ENCODE measurements at places on chromosomes 7 and 10.

DNA sequence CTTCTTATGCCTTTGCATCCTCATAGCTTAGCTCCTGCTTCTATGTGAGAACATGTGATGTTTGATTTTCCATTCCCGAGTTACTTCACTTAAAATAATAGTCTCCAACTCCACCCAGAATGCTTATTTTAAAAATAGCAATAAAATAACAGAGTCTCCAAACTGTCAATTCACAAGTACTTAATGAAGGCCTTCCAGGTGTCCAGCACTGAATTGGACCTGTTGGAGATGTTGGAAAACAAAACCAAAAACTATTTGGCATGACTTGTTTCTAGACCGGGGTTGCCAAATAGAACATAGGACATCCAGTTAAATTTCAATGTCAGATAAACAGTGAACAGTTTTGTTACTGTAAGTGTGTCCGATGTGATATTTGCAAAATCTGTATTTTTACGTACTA, 208.1 kb upstream of the DKK1 start:
- no peak for DNase-seq

DNA sequence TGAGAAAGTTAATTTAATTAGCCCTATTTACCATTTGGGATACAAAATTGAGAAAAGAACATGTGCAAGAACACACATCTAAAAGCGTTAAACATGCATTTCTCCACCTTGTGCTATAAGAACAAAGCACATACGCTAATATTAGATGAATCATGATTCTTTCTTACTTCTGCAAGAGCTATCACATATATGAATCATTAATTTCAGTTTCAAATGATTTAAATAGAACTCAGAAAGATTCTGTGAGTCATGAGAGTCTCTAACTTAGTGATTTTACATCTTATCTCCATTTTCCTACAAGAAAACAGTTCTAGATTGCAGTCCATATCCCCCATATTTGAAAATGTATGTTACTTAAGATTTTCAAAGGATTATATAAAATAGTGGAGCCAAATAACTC, 173.9 kb downstream of the RNLS start:
- no peak for DNase-seq

DNA sequence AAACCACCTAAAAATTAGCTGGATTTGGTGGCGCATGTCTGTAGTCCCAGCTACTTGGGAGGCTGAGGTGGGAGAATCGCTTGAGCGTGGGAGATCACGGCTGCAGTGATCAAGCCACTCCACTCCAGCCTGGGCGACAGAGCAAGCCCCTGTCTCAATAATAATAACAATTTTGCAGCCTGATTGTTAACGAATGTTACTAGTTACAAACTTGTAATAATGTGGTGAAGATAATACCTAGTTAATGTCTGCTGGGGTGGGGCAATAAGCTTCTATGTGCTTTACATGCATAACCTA, 1.2 kb upstream of the ATAD1 start:
- DNase-seq: no peak

GRCh38 chr10:69272624-69273023, 5.7 kb upstream of the HK1 start:
- no peak for DNase-seq

GRCh38 chr10:3046981-3047547, 20.3 kb upstream of the PFKP start:
- DNase-seq: no peak

- no peak for DNase-seq
Measured at GRCh38 chr10:5550621-5551530, 26.1 kb downstream of the CALML3 start.

DNA sequence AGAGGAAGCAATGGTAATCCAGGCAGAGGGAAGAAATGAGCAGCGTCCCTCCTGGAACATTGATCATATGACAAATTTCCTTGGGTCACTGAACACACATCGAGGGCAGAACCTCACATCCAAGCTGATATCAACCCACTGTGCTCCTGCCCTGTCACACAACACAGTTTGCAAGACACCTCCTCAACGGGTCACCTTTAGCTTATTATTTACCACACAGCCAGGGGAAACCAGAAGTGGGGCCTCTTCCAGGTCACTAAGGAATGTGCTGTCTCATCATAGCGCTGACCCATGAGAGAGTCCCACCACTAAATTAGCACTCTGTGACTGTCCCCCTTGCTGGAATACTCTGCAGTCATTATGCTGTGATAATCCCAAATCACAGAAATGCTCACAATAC, 69.7 kb upstream of the PPP1R3C start:
- no peak for DNase-seq

GRCh38 chr7:31764462-31764861, 77.4 kb downstream of the PPP1R17 start:
- no peak for DNase-seq

- no peak for DNase-seq
Measured at GRCh38 chr7:7266257-7266881, 84.0 kb downstream of the C1GALT1 start.

GRCh38 chr10:11170993-11171851, 153.6 kb downstream of the CELF2 start:
- no peak for DNase-seq

DNA sequence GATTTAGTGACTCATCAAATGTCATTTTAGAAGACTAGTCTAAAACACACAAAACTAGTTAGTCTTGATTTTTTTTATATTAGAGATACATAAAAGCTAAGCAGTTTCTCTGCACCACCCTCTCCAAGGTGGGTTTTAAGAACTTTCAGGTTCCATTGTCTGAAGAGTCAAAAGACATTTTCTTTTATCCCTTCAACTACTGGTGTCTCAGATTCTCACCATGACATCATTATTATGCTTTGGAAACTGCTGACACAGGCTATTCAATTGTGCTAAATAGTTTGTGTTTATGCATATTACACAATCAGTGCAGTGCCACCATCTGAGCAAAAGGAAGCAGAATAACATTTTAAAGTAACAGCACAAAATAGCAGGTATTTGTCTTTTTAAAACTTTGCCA, 52.2 kb downstream of the IGF2BP3 start:
- no peak for DNase-seq

- no peak for DNase-seq
Measured at GRCh38 chr7:95436407-95436806, 1.6 kb upstream of the PON2 start.

- no peak for DNase-seq
Measured at GRCh38 chr7:130611218-130611617, 57.3 kb downstream of the COPG2 start.

DNA sequence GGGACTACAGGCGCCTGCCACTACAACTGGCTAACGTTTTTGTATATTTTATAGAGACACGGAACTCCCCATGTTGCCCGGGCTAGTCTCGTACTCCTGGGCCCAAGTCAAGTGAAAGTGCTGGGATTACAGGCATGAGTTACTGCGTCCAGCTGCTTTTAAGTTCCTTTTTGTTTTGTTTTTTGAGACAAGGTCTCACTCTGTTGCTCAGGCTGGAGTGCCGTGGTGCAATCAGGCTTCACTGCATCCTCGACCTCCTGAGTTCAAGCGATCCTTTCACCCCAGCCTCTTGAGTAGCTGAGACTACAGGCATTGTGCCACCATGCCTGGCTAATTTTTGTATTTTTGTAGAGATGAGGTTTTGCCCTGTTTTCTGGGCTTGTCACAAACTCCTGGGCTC, 155.0 kb downstream of the GALNT17 start:
- no peak for DNase-seq

DNA sequence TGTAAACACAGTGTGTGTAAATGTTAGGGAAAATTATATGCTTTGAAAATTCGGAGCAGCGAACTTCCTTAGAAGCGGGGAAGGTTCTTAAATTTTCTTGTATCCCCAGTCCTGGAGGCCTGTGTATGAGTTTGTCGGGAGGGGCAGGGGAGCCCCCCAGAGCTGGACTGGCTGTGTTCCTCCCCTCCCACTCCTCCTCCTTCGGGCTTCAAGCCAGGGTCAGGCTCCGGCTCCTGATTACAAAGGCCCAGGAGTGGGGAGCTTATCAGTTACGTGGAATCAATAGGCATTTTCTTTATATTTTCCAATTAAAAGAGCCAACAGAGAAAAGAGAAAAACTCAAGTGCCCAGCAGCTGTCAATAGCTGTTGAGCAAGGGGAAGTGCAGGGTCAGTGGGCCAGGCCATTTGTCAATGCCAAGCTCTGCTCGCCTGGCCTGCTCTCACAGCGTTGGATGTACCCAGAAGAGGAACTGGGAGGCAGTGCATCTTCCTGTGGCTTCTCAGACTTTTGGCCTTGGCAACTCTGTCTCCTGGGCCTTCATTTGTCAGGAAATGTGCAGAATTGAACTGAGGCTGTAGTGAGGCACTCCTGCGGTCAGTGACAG, 156.9 kb upstream of the PCBD1 start:
- peak; percentile 14 for DNase-seq

DNA sequence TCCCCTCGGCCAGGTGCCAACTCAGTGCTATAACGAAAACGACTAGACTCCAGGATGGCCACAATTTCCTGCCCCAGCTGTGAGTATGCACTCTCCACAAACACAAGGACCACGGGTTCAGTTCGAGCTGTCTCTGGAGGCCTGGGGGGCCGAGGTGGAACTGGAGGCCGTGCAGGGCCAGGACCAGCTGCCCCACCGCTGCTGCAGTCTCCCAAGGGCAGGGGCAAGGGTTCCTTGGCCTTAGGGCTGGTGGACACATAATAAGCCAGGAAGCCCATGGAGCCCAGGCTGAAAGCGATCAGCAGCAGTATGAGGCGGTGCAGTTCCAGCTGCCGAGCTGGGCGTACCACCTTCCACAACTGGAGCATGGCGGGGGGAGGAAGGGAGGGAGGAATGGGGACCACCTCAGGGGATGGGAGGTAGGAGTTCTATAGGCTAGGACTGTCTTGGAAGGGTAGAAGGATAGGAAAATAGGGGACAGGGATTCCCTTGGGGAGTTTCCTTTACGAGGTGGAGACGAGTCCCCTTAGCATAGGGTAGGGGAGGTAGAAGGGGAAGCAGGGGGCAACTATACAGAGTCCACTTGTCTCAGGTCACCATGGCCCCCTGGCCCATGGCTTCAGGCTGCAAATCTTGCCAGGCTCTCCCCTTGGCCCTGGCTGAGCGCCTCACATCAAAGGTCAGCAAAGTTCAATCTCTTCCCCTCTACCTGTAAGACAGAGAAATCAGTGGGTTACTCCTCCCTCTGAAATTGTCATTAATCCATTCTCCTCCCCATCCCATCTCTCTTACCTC, 3.2 kb downstream of the NDST2 start:
- DNase-seq: no peak

DNA sequence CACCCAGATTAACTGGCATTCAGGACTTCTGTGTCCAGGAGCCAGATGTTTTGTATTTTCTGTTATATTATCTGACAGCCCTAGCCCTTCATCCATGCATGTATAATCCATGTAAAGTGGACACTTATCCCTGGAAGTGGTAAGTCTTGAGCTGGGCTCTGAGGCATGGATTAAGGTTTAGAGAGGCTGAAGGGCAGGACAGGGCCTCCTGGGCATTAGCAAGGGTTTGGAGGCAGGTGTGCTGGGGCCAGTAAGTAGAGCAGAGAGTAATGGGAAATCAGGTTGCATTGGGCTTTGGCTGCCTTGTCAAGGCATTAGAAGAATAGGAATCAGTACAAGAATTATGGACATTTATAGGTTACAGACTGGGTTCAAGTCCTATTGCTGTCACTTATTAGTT, 138.0 kb downstream of the DYNC1I1 start:
- no peak for DNase-seq

DNA sequence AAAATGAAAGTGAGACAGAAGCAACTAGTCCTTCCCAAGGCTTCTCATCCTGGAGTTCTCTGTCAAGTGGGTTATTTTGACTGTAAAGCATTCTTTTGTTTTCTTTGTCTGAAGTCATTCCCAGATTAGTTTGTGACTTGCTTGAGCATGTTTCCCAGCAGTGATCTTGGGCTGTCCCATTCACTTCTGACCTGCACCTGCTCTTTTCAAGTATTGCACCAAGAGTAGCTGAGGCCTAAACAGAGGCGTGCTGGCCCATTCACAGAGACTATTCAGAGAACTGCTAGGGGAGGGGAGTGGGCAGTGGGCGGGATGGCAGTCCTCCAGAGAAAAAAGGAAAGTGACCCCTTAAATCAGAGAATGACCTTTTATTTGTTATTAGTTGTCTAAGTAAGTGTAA, 61.3 kb downstream of the CACNA2D1 start:
- no peak for DNase-seq

DNA sequence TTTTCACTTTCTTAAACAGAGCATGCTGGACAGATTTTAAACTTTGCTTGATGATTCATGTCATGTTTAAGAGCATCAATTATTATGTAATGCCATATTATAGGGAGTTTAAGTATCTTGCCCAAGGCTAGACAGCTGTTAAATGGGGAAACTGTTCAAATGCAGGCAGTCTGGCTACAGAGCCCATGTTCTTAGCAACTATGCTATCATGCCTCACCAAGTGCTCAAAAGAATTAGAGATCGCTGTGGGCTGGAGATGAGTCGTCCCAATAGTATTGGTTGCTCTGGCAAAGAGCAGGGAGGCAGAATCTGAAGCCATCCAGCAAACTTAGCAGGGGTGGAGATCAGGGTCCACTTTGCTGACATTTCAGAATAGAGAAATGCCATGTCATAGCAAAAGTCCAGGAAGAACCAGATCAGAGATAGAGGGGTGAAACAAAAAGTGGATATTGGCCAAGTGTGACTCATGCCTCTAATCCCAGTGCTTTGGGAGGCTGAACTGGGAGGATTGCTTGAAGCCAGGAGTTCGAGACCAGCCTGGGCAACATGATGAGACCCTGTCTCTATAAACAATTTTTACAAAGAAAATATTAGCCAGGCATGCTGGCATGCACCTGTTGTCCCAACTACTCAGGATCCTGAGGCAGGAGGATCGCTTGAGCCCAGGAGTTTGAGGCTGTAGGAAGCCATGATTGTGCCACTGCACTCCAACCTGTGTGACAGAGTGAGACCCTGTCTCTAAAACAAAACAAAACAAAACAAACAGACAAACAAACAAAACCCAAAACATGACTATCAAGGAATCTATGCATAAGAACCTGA, 57.8 kb downstream of the BAMBI start:
- DNase-seq: no peak

DNA sequence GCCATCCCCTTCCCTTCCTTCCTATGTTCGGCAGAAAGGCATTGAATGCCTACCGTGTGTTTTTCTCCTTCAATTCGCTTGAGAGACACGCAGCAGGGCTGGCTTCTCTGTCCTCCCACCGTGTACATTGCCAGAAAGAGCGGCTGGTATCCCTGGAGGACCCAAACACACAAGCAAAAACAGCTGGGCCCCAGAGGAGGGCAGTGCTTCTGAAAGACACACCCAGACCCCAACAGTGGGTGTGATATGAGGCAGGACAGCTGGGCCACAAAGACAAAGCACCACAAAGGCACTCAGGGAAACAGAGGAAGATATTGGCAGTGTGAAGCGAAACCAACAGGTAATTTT, 133.1 kb upstream of the SH2B2 start:
- no peak for DNase-seq

GRCh38 chr7:23598296-23598695, 1.1 kb downstream of the CCDC126 start:
- no peak for DNase-seq

Data from left colon (tissue), 2 donors.